Activated CD4-positive, alpha-beta T cell treated with anti-CD3 and anti-CD28 coated beads, Interleukin-2, amount 50 U/mL, for 4 hours (primary cell): ENCODE measurements at places on chromosomes 13 and 19.
A peak's percentile ranks its signal among the peaks of the same experiment; 100 is the strongest.

- DNase-seq: no peak
Observed at GRCh38 chr13:40639221-40639681, 27.2 kb downstream of the FOXO1 start.

DNA sequence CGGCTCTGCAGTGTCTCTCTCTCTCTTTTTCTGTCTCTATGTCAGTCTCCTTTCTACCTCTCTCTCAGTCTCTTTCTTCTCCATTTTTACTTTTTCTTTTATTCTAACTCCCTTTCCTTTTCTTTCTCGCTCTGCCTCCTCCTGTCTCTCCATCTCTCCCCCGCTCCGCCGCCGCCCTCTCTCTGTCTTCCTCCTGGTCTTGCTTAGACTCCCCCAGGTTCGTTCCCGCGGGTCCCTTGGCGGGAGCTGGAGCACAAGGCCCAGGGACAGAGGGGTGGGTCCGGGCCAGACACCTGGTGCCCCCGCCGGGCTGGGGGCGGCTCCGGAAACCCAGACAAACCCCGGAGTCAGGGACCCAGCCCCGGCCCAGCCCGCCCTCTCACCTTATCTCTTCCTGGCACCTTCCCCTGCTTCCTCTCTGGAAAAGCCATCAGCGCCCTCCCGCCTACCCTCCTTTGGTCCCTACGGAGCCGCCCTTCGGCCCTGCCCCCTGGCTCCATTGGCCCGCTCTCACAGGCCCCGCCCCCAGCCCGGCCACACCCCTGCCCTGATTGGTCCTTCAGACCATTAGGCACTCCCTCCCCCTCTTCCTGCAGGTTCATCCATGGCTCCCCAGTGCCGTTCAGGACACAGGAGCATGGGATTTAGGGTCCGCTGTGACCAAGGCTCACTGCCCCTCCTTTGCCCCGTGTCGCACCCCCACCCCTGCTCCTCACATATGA, 15.4 kb upstream of the NOP53 start:
- DNase-seq: peak; percentile 21

GRCh38 chr19:10510301-10510802, 6.9 kb downstream of the S1PR5 start:
- DNase-seq: peak; percentile 49

- no peak for DNase-seq
Observed at GRCh38 chr19:19451429-19452242, 46.2 kb downstream of the GATAD2A start.

- no peak for DNase-seq
Observed at GRCh38 chr19:46806656-46807055, 18.3 kb upstream of the SLC1A5 start.

- no peak for DNase-seq
Observed at GRCh38 chr19:55047951-55048350, 9.9 kb upstream of the GP6 start.

- DNase-seq: no peak
Observed at GRCh38 chr13:101394605-101395004, 21.7 kb downstream of the NALCN start.

DNA sequence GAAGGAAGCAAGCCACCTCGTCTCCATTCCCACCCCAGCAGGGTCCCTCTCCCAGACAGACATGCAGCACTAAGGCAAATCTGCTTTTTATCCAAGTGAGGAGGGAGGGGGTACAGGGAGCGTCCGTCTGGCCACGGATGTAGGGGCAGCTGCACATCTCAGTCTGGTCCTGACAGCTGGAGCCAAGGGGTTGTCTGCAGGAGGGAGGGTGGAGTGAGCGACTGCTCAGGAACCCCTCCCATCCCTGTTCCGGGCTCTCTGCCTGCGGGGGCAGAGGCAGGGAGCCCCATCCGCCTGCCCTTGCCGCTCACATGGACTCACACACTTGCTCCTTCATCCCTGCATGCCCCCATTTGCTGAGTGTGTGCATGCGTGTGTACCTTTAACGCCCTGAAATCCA, 2.5 kb downstream of the TMEM190 start:
- no peak for DNase-seq

GRCh38 chr19:19371059-19371458, 34.4 kb upstream of the GATAD2A start:
- no peak for DNase-seq

GRCh38 chr13:95652821-95653220, 8.3 kb upstream of the DZIP1 start:
- DNase-seq: no peak

- no peak for DNase-seq
Observed at GRCh38 chr13:29577136-29578051, 18.1 kb downstream of the SLC7A1 start.

- no peak for DNase-seq
Observed at GRCh38 chr13:113915786-113916329, 52.0 kb upstream of the GAS6 start.

DNA sequence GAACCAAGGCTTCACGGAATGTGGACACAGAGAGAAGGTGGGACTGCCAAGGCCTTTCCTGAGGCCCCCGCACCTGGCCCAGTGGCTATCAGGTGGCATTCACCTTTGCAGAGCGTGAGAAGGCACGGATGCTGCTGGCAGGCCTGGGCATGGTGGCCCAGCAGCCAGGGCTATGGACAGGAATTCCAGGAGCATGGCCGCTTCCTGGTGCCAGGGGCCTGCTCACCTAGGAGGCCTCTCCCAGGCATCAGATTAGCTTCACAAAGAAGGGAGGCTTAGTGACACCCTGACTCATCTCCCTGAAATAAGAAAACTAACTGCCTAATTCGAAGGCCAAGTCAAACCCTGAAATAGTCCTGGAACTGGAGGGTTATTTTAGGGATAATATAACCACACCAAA, 155.8 kb downstream of the TEX29 start:
- DNase-seq: no peak

DNA sequence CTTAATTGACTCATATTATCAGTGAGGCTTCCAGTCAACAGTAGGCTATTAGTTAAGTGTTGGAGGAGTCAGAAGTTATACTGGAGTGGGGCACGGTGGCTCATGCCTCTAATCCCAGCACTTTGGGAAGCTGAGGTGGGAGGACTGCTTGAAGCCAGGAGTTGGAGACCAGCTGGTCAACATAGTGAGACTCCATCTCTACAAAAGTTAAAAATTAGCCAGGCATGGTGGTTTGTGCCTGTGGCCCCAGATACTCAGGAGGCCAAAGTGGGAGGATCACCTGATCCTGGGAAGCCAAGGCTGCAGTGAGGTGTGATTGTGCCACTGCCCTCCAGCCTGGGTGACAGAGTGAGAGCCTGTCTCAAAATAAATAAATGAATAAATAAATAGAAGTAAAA, 53.2 kb downstream of the COMP start:
- no peak for DNase-seq

- peak; percentile 76 for DNase-seq
Observed at GRCh38 chr19:19033426-19034203, at the start of the genes ARMC6 and SUGP2. Gene ARMC6 (plus strand): TSS chr19:19033603. CDS start chr19:19034210, 607 bp downstream. Gene SUGP2 (minus strand): TSS chr19:19033517. CDS start chr19:19031071, 2,446 bp downstream.

GRCh38 chr19:18379803-18380747, 5.9 kb upstream of the GDF15 start:
- no peak for DNase-seq

DNA sequence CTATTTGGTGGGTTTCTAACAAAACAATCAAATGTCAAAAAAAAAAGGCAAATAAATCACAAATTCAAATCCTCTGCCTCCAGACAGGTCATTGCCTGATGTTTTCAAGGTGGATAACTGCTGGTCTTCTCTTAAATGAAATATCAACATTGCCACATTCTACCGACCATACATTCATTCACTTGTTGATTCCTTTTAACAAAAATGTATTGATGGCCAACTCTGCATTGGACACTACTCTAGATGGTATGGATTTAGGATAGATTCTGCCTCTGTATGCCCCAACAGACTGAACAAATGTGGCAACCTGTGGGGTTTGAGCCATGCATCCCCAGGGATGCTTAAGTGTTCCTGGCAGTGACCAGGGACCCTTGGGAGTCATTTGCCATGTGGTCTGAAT, 87.6 kb upstream of the STK24 start:
- DNase-seq: no peak

DNA sequence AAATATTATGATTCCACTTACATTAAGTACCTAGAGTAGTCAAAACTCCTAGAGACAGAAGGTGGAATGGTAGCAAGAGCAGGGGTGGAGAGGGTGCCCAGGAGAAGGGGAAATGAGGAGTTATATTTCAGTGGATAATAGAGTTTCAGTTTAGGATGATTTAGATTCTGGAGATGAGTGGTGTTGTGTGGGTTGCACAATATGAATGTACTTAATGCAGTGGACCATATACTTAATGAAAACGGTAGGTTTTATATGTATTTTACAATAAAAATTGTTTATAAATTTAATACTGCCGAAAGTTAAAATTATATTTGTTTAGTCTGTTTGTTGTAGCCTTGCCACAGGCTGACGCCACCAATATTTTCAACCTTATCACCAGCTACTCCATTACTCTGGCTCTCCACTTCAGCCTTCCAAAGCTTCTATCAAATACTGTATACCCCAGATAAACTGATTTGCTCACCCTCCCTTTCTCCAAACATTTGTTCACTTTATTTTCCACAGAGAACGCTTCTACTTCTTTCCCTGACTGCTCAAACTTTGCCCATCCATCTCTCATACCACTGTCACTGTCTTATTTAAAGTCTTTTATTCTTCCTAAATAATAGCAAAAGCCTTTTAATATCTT, 1.4 kb upstream of the RBM26 start:
- DNase-seq: no peak

DNA sequence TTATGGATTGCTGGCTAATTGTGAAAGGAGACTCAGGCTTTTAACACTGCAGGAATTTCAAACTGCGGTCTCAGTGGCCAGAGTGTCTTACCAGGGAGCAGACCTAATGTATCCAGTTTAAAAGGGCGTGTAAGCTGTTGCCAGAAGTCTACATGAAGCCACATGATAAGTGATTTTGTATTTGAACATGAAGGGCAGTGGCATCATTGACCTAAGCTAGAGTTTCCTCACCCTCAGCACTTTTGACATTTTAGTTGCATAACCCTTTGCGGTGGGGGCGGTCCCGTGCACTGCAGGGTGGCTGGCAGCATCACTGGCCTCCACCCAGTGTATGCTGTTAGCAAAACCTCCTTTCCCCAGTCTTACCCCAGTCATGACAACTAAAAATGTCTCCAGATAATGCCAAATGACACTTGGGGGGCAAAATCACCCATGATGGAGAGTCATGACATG, 23.7 kb upstream of the GPR18 start:
- DNase-seq: peak; percentile 46

DNA sequence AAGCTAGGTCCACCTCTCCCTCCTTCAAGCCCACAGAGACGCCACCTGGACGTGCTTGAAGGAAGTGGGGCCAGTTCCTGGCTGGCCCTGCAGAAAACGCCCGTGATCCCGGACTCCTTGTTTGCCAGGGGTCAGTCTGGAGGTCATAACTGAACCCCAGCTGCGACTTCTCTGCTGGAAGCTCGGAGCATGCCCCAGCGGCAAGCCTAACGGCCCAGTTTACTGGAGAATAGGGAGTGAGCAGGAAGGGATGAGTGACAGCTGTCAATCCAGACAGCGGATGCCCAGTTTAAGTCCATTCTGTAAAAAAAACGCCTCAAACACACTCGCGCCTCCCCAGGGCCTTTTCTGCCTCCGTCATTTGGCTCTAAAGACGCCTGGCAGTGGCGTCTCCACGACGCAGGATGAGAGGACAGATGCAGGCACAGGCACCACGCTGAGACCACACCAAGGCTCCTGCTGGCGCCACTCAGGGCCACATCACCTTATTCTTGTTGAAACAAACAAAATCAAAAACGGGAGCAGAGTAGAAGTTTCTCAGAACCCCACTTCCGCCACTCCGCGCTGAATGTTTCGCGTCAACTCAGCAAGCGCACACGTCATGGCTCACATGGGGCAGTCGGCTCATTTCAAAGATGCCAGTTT, 57.6 kb downstream of the RASA3 start:
- no peak for DNase-seq

- peak; percentile 72 for DNase-seq
Observed at GRCh38 chr13:46181840-46182490, at the start of gene LCP1. Gene LCP1 (minus strand): TSS chr13:46182177. CDS start chr13:46159662, 22,515 bp downstream.

DNA sequence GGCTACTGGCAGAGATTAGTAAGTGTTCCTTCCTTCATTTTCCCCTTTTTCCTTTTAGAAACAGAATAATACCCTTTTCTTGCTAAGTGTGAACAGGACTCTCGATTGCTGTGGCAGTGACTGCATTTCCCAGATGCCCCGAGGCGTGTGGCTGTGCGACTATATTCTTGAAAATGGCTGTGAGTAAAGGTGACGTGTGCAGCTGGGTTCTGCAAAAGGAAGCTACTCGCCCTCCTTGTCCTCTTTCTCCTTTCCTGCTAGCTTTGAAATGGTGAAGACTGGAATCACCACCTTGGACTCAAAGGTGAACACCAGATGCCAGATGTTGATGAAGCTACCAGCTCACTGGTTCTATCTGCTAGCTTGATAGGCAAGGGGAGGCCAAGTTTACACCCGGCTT, 121.4 kb downstream of the MIPEP start:
- no peak for DNase-seq

- no peak for DNase-seq
Observed at GRCh38 chr13:61086087-61086486, 329.6 kb downstream of the PCDH20 start.

GRCh38 chr13:75129331-75129730, 352.6 kb downstream of the TBC1D4 start:
- DNase-seq: no peak

DNA sequence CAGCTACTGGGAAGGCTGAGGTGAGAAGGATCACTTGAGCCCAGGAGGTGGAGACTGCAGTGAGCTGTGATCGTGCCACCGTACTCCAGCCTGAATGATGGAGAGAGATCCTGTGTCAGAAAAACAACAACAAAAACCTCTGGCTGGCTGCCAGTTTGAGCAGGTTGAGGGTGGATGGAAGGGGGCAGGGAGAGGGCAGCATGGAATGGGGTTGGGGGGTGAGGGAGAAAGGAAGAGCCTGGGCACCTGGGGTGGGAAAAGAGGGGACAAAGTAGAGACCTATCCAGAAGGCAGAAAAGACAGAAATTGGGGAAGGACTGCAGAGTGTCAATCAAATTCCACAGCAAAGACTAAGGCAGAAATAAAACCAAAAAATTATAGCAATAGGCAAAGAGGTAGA, 4.7 kb downstream of the SLC1A5 start:
- no peak for DNase-seq

GRCh38 chr13:93819331-93819890, 592.8 kb downstream of the GPC6 start:
- DNase-seq: no peak

GRCh38 chr19:46079576-46079975, 38.8 kb upstream of the IGFL4 start:
- no peak for DNase-seq

GRCh38 chr19:14089662-14090508, 666 bp downstream of the SAMD1 start:
- DNase-seq: peak; percentile 32

DNA sequence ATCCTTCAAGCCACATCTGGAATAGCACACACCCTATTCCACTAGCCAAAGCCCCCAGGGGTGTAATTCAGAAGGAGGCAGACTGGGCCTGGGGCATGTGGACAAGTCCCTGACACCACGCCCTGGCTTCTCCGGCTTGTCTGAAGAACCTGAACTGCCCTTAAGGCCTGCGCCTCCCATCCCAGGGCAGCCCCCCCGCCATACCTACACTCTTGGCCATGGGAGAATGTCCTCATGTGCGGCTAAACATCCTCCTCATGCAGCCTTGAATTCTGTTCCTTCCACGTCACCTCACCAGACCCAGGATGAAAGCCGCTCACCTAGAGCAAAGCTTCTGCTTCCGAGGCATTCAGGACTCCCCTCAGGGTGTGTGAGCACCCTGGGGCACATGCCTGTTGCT, 24.3 kb upstream of the POU2F2 start:
- DNase-seq: no peak

- no peak for DNase-seq
Observed at GRCh38 chr19:1651568-1652291, 685 bp downstream of the TCF3 start.

- DNase-seq: no peak
Observed at GRCh38 chr13:113526466-113527220, 36.1 kb upstream of the DCUN1D2 start.
